ENCODE measurements at places on chromosomes 5 and 9.

DNA sequence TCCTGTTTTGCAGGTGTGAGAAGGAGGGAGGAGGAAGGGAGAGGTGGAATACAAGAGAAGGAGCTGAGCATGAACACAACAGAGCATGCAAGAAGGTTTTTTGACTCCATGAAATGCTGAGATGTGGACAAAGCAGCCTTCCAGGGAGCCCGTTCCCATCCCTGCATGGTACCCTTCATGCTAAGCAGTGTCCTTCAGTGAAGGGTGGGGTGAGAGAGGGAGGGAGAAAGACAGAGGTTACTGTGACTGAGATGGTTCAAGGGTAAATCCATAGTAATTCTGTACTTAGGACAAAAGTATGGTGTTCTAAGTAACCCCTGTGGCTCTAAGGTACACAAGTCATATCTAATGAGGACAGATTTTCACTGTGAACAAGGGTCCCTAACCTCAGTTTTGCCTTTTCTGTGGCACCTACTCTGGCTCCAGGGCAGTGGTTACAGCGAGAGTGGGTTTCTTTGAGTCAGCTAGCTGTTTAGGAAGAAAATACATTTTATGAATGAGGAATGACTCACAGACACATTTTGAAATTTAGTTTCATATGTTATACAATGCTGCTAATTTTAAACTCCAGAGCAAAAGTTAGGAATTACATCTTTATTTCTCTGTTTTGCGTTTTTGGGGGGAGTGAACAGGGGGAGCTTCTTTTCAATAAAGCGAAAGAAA, 184.9 kb upstream of the SLC12A2 start:
- no peak for DNase-seq

DNA sequence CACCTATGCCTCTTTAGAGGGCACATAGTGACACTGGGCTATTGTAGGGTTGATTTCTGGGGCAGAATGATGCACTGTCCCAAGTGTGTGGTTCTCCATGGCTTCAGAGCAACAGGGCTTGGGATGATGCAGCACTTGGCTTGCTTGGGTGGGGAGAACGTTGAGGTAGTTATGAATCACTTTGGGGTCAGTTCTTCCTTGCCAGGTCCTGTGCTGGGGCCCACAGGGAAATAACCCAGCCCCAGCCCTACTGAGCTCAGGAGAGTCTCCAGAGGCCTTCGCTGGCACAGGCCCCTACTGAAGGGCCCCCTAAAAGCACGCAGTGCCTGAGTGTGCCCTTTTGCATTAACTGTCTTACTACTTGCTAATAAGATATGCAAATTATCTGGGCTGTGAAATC, 24.2 kb downstream of the JADE2 start:
- DNase-seq, result no peak

GRCh38 chr5:18023275-18023674, 389.0 kb downstream of the TAF11L14 start:
- no peak for DNase-seq

GRCh38 chr9:72952914-72953313, at the start of gene ALDH1A1:
TSS of gene ALDH1A1 (minus strand) at chr9:72953053. CDS start at chr9:72953000, 53 bp downstream.
- DNase-seq, result no peak

DNA sequence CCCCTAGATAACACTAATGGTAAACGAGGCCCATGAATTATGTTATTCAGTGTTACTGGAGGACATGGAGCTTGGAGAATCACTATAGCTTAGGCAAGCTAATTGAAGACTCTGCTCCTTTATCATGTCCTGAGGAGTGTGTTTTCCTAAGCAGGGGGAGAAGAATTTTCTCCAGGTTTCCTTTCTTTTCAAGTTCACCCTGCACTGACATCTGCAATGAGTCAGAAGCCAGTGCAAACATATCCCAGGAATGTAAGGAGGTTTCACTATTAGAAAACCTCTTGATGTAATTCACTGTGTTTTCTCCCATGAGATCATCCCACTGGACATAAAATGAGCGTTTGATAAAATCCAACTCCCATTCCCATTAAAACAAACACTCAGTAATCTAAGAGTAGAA, 75.6 kb downstream of the DMRT2 start:
- no peak for DNase-seq

GRCh38 chr9:36985769-36986467, 48.1 kb downstream of the PAX5 start:
- no peak for DNase-seq

DNA sequence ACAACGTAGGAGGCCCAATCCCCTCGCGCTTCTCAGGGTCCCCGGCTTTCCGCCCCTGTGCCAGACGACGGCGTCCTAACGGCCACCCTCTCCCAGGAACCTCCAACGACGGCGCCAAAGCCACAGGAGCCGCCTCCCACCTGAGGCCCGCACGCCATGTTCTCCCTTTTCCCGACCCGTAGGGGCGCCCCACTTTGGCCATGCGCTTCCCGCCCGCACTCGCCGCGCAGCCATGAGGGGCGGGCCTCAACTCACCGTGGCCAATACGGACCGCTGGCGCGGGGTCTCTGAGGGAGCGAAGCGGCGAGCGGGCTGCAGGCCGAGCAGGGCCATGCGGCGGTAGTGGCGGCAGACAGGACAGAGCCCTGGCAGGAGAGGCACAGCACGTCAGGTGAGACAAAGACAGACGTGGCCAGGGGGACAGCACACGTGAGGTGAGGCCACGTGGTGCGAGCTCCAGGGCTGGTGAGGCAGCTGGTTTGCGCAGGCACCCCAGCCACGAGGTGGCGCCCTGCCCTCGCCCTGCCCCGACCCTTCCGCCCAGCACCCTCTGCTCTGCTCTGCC, 1005.5 kb upstream of the PTPRD start:
- no peak for DNase-seq

DNA sequence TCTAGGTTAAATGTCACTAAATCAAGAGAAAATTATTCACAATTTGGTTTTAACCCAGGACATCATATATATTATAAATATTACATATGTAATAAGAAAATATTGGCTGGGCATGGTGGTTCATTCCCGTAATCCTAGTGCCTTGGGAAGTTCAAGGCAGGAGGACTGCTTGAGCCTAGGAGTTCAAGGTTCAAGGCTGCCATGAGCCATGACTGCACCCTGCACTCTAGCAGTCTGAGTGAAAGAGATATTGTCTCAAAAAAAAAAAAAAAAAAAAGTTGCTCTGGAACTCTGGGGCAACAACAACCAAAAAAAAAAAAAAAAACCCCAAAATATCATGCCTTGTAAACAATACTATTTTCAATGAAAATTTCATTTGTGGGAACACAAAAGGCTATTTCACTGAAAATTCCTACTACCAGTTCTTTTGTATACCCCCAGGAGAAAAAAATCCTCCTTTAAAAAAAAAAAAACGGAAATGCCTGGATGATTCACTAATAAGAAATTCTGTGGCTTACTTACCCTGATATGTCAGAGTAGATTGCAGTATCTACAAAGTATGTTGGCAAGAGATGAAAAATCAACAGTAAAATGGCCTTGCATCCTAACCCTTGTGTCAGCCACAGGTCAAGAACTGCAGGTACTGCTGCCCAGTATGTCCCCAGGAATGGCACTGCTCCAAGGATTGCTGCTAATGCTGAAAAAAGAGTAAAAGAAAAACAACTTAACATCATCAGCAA, 22.6 kb upstream of the CTNNAL1 start:
- DNase-seq, result no peak
